ENCODE measurements at places on chromosomes 4 and X.

- no peak for DNase-seq
Measured at GRCh38 chr4:184792334-184792733, 33.4 kb downstream of the ACSL1 start.

DNA sequence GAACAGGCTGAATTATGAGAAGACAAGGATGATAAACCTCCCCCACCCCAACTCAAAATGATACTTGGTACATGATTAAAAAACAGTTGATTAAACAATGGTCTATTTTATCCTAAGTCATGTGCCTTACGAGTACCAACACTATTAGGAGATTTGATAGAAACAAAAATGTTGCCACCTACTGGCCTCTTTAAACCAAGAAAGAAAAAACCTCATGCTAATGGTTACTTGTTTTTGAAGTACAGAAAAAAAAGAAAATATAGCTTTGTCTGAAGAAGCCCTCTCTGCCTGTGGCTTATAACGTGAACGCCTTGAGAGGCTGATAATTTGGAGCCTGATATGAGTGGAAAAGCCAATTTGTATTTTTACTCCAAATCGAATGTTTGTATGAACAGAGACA lies 538.2 kb downstream of the DMD start:
- DNase-seq: no peak

DNA sequence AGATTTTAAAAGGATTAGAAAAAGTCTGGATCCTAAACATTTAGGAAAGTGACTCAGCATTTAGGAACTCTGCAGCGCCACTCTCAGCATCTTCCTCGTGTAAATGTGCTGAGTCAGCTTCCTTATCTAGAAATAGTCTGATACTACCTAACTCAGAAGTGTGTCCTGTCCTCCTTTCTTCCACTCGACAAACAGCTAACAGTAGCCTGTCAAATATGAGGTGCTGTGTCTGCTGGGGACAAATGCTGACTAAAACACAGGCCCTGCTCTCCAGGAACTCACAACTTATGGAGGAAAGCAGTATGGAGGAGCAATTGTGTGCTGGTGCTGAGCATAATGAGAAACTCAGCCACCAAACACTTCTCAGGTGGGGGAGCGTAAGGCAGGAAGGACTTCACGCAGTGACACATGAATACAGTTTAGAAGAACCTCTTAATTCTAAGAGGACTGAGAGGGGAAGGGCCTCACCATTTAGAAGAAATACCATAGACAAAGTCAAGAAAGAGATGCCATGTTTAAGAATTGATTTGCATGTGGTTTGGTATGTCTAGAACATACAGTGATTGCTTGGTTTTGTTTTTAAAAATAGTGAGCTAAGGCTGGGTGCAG lies 125.3 kb downstream of the SOWAHB start:
- DNase-seq: no peak

DNA sequence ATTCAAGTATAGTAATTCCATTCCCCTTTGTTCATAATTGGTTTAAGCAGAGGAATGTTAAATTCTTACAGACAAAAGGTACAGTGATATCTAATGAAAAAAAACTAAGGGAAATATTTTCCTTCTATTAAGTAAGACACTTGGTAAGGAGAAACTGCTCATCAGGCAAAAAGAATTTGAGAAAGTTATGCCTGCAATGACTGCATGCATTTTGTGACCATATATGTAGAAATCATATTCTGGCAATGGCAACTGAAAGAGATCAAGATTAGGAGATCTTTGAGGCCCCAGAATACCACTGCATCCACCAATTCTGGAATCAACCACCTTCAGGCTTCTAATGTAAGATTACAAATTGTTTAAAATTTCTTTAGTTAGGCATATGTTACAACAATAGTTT lies 364.8 kb downstream of the PCDH10 start:
- DNase-seq: no peak

- DNase-seq: no peak
Measured at GRCh38 chrX:42720209-42720608, 57.8 kb downstream of the PPP1R2C start.

DNA sequence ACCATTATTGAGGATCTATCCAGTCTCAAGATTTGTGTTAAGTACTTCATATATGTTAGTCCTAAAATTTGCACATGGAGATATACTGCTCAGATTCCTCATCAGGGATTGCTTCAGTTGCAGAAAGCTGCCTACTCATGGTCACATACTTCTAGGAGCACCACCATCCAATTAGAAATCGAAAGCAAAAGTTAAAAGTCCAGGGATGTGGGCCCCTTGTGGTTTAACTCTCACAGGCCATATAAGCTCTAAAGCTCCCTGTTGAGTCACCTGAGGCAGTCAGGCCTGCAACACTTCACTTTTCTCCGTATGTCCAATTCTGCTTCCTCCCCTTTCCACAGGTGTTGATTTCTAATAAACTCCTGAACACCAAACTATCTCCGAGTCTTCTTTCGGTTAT lies 84.2 kb downstream of the CNOT6L start:
- no peak for DNase-seq

DNA sequence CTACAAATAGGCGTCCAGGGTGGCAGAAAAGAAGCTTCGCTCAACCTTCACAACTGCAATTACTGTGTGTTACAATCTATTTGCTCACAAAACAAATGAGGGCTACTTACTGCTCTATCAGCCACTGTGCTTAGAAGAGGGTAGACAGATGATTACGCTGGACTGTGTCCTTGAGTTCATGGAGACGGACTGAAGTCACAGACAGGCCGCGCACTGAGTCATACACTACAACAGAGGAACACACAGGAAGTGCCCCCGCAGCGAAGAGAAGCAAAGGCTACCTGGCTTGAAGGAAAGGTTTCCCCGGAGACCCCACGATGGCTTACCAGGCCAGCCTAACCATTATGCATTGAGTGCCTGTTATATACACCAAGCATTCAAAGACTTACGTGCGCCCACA lies 25.6 kb downstream of the FAT1 start:
- DNase-seq: no peak
